ENCODE measurements at places on chromosomes 13 and 19.

GRCh38 chr13:30466358-30466714 is 600 bp upstream of the HMGB1 start:
- DNase-seq = no peak

DNA sequence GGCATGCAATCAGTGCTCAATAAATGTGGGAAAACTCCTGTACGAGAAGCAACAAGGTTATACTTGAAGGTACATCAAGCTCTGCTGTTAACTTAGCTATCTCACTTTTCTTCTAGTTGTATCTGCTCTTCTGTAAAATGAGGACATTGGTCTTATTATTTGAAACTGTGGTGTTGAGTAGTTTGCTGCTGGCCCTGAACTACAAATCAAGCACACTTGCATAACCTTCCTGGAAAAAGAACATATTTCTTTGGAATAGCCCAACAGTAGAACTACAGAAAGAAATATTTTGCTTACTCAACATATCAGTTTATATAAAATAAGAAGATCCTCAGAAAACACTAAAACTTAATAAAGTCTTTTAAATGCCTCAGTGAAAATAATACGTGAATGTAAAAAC is 203.0 kb downstream of the KCTD12 start:
- DNase-seq = no peak

DNA sequence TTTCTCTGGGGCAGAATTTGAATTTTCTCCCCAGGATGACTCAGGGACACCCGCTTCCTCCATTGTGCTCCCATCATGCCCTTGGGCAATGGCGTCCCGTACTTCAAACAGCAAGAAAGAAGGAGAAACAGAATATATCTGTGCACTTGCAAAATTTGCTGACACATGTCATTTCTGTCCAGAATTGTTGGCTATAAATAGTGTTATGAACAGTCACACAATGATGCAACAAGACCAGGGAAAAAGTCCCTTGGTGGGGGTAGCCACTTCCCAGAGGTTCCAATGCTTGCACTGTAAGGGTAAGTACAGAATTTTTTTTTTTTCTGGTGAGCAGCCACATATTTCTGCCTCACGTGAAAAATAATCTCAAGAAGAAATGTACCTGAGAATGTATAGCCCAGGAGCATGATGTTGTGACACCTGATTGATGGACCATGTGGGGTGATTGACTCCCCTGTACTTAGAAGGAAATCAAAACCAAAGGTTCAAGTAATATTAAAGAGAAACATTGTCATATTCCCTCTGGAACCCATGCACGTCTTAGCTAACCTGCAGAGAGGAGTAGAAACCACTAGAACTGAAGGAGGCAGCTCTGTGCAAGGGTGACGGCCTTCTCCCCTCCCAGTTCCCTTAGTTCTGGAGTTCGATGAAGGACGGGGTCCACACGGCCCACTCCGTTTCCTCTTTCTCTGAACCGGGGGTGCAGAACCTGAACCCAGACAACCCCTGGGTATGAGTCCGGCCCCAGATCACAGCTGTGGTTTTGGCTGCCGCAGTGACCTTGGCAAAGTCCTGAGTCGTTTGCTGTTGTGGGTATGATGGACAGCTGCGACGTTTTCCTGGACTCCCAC is 9.3 kb upstream of the LAIR1 start:
- no peak for DNase-seq

GRCh38 chr19:11414544-11414943 is 4.6 kb downstream of the RGL3 start:
- DNase-seq = no peak

- no peak for DNase-seq
Observed at GRCh38 chr13:52924289-52925148, 76.1 kb upstream of the PCDH8 start.

- no peak for DNase-seq
Observed at GRCh38 chr19:41324921-41325639, 15.1 kb downstream of the CCDC97 start.

DNA sequence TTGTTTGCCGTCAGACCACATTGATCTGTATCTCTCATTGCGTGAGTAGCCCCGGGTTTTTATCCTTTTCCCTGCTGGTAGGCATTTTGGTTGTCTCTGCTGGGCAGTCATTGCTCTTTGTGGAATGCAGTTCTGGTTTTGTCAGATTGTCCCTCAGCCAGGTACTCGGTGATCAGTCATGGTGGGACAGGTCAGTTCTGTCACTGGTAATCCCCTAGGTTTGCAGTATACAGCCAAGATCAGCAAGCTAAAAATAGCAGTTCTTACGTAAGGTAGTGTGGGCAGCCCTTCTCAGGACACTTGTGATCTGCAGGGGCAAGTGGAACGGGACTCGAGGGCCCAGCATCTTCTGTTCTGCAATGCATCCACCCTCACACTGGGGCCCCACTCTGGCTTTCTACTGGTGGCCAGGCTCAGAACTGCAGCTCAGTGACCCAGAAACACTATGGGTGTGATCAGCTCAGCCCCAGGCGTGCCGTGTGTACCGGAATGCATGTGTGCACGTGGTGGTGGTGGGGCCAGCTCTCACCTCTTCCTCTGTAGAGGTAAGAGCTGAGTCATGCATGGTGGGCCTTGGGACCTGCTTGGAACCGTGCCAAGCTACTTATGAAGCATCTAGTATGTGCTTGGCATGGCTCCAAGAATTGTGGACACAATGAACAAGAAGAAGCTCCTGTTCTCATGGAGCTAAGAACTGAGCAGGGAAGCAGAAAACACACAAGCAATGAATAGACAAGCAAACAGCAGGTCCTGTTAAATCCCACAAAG is 6.3 kb downstream of the PLEKHF1 start:
- DNase-seq = no peak

DNA sequence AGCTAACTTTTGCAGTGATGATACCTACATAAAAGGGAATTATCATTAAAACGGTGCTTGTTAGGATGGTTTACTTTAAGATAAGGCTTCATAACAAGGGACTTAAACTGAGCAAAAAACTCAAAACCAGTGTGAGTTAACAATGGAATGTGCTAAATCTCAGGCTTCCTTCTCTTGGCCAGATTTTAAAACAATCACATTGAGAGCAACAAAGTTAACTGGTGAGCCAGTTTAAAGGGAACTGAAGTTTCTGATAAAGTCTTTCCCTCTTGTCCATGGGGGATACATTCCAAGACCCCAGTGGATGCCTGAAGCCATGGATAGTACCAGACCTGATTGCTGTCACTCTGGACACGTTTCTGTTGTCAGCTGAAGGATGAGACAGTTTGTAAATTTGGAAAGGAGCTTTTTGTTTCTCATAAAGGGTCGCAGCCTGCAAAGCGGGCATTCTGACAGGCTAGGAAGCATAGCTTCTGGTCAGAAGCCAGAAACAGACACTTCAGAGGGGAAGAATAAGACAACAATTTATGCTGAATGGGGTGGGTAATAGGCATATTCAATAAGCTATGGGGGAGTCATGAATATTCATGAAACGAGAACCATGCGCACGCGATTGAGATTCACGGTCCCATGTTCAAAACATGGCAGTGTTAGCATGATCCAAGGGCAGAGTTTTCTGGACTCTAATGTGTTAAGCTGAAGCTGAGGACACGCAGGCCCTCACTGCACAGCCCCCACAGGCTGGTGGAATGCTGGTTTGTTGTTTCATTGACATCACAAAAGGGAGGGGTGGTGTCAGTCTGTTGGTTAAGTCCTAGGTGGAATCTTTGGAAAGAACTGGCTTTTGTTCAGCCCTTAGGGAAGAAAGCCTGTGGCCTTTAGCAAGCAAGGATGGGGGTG is 150.6 kb upstream of the RNF113B start:
- DNase-seq = no peak

- peak; percentile 81 for DNase-seq
Observed at GRCh38 chr19:2627319-2627829, 75.1 kb downstream of the GNG7 start.

- no peak for DNase-seq
Observed at GRCh38 chr13:62512194-62513141, 1096.8 kb upstream of the PCDH20 start.

DNA sequence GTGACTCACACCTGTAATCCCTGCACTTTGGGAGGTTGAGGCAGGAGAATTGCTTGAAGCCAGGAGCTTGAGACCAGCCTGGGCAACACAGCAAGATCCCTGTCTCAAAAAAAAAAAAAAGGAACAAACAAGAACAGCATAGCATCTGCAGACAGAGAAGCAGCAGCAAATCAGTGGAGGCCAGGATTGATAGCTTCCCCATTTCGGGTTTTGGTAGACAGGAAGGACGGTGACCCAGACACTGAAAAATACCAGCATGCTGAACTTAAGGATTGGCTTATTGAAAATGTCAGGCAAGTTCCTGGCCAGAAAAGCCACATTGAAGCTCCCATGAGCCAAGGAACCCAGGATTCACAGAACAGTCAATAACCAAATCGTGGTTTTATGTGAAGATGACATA is 3.0 kb downstream of the ZNF490 start:
- no peak for DNase-seq

DNA sequence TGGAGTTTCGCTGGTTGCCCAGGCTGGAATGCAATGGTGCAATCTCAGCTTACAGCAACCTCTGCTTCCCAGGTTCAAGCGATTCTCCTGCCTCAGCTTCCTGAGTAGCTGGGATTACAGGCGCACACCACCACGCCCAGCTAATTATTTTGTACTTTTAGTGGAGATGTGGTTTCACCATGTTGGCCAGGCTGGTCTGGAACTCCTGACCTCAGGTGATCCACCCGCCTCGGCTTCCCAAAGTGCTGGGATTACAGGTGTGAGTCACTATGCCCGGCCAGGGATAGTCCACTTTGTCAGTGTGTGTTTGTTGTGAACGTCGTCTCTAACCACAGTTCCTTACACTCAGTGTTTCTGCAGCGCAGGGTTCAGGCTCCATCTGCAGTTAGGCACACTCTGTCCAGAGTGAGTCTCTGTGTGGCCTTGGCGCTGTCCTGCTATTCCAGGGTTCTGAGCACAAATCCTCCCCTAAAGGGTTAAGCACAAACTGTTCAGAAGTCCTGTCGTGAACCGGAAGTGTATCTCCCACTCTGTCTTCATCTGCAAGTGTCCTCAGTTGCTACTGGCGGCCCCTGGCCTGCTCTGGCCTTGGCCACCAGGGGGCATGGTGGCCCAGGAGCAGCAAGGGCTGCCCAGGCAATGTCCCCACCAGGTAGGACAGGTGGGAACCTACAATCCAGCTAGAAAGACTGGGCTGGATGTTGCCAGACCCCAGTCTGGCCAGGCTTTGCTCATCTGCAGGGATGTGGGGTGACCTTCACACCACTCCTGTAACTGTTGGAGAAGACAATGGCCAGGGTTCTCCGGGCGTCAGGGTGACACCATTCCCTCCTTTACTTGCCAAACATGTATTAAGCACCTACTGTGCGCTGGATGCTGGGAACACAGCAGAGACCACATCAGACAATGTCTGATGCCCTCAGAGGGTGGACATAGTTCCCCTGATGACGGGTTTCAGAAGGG is 38.8 kb upstream of the GATAD2A start:
- no peak for DNase-seq

DNA sequence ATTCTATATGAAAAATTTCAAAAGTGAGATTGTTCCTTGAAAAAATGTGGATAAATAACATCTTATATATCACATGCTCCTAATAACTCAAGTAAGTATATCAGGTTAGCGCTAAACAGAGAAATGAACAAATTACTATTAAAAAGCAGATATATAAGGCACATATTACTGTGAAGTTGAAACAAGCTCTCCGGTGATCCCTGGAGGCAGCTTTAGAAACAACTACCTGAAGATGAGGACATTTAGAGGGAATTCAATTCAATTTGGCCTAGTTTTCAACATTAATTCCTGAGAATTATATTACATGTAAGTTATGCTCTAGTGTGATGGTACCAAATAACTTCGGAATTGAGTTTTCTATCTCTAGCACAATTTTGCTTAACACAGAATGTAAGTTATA is 1373.6 kb upstream of the SPRY2 start:
- DNase-seq = no peak

- DNase-seq = no peak
Observed at GRCh38 chr13:23655321-23655720, 85.1 kb downstream of the TNFRSF19 start.

- peak; percentile 71 for DNase-seq
Observed at GRCh38 chr13:63435667-63436324, 2020.1 kb upstream of the PCDH20 start.

- no peak for DNase-seq
Observed at GRCh38 chr13:73849292-73849691, 284.9 kb downstream of the KLF12 start.

GRCh38 chr13:66275416-66275815 is 954.7 kb downstream of the PCDH9 start:
- DNase-seq = no peak

GRCh38 chr19:11205939-11206570 is 8.7 kb upstream of the KANK2 start:
- no peak for DNase-seq

DNA sequence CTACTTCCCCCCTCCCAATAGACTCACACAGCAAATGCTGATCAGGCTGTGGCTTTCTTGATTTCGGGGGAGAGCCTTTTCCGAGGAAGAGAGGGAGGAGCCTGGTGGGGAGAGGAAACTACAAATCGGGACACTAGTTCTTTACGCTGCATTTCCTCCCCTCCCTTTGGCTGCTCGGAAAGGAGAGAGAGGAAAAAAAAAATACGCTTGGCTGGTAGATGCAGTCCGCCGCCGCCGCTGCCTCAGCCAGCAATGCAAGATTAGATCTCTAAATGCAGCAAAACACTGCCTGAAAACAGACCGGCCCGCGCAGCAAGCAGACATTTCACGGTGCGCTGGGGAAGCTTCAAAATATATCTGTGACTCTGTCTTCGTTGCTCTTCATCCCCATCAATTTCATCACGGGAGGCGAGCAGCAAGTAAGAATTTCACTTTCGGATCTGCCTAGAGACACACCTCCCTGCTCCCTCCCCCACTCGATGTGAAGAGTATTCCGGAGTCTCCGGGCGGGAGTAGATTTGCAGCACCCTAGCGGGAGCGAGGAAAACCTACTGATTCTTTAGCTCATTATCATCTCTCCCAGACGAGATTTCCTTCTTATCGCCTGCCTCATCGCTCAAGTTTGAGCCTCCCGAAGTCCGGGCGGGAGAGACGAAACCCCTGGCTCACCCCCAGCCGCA is at the start of gene PCDH17:
TSS of gene PCDH17 (plus strand) at position 149 of the 680 bp plus-strand sequence. CDS start 803 bp downstream, outside the sequence.
- DNase-seq = no peak

DNA sequence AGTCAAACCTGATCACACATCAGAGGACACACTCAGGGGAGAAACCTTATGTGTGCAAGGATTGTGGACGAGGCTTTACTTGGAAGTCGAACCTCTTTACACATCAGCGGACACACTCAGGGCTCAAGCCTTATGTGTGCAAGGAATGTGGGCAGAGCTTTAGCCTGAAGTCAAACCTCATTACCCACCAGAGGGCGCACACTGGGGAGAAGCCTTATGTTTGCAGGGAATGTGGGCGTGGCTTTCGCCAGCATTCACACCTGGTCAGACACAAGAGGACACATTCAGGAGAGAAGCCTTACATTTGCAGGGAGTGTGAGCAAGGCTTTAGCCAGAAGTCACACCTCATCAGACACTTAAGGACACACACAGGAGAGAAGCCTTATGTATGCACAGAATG is 8.2 kb upstream of the ZNF527 start:
- no peak for DNase-seq

DNA sequence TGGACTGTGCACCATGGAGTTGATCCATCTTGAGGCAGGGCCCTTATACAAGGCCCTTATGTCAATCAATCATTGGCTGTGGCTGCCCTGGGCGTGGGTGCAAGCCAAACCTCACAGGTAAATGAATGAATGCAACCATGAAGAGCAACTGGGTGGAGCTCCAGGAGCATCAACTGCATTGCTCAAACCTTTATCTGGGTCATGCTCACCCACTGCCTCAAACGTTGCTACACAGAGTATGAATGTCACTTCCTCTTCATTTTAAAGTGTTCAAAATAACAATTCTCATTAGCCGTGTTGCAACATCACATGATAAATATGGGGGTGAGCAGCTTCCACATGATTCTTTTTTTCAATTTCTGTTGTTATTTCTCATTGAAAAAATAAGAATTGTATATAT is 6.4 kb upstream of the ZNF333 start:
- no peak for DNase-seq

GRCh38 chr19:32691952-32692726 is 518 bp downstream of the NUDT19 start:
- DNase-seq = peak; percentile 22

All from AG09319 (cell line).